Fibroblast of lung (primary cell): ENCODE measurements at places on chromosomes 5 and 9.

DNA sequence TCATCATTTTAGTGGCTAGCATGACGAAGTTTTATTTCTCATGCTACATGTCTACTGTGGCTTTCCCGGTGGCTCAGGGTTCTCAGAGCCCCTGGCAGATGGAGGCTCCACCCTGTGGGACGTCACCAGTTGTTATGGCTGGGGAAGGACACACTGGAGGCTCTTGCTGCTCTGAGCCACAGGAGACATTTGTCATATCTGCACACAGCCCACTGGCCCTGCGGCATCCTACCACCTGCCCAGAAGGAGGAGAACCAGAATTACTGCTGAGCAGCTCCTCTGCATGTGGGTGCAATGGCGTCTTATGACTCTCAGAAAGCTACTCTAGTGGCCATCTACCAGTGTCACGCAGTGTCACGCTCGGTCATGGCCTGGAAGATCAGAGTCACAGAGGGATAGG, 6.6 kb downstream of the OR13J1 start:
- no peak for DNase-seq

DNA sequence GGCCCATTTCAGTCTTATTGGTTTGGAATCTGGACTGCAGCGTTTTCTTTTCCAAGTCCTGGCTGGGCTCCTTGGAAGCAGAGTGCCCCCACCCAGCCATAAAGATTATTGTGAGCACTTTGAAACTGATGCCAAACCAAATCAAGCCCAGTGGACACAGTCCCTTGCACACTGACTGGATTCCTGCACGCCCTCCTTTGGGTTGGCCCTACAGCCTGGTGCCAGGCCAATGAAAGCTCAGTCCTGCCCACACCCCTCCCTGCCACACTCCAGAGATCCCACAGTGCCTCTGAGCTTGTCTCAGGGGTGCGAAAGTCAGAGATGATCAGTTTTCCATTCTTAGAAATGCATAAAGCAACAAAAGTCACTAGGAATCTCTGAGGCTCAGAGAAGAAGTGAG, 181.9 kb downstream of the CETN3 start:
- DNase-seq: no peak

DNA sequence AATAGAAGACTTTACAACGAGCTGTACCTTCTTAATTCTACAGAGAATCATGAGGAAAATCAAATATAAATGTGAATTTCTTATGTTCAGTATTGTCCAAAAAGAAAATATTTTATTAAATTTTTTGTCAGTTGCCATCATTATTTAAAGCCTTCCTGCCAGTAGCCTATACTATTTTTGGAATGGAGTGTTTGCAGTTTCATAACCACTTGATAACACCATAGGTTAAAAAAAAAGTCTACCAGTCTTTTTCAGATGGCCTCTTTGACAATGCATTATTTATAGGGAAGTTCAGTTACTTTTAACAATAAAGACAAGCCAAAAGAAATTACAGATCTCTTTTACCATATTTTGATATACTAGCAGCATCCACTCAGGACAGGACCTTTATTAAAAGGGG, 80.3 kb upstream of the CCDC152 start:
- DNase-seq: no peak

DNA sequence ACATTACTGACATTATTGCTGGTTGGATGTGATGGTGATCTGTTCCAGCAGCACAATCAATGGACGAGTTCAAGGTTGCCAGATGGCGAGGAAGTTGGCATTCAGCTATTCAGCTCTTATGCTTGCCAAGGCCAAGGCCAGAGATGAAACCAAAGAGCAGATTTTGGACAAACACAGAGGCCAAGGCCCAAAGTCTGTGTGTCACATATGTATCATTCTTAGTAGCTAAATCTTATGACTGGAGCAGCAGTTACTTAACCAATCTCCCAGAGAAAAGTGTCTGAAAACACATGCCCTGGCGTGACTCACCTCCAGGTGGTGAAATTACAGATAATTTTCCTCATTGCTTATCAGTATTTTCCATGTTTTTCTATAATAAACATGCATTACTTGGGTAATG, 189.0 kb upstream of the EGFLAM start:
- peak; percentile 32 for DNase-seq

DNA sequence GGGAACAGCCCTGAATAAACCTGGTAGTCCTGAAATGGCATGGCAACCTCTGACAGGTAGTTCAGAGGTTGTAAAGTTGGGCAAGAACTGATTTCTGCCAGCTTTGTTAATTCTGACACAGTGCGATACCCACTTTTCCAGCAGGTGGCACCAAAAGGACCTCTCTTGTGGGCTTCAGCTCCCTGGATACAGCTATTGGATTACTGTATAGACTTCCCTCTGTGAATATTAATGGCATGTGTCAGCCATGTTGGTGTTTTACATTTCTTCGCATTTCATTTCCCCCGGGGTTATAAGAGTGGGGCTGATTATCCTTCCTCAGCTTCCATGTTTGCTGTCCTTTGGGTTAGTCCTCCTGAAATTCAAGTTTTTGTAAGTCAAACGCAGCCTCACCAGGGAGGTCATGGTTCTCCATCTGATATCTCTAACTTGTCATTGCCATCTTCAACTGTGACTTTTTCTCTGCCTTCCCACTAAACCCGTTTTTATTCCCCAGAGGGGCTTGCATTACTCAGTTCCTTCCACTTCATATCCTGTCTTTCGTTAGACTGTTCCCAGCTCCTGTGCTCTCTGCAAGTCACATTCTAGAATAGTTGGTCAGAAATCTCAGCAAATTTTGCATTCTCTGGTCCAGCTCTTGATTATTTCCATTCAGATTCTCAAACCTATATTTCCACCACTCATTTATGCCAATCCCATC, 135.6 kb downstream of the LIFR start:
- DNase-seq: peak; percentile 50

DNA sequence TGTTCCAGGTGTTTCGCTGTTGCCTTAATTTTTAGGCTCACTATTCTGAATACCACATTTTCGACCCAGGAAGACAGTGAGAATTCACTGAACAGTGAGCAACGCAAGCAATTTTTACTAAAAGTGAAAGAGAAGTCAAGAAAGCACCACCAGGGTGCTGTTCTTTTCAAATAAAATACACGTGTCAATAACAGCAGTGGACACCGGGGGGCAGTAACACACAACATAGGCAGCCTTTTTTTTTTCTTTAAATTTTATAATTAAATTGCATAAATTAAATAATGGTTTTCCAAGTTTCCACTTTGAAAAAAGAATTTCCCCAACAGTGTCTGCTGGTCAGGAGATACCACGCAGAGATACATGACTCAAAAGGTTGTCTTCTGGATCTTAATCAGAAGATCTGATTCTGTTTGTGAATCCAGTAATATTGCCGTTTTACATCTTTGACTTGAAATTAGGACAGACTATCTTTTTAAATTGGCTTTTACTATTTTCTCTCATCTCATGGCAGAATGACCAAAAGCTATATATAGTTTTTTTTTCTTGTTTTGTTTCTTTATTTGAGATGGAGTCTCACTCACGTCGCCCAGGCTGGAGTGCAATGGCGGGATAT, 47.1 kb upstream of the SH3GL2 start:
- DNase-seq: peak; percentile 64
